ENCODE measurements at places on chromosomes 7 and 10.

DNA sequence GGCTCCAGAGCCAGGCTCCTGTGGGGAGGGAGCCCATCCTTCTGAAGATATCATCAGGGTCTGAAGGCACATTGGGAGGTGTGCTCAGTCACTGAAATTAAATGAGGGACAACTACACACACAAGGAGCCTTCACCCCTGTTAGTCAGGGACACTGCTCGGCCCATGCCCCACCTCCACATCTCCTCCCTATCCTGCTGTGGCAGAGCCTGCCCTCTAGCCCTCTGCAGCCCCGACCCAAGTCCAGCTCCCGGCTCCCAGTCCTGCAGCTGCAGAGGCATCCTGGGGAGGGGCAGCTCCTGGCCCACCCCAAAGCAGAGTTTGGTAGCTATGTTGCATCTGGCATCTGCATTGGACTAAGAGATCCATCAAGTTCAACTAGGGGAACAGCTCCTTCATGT is 136.3 kb downstream of the ZNF248 start:
- DNase-seq: no peak

GRCh38 chr7:122984021-122984420 is 11.5 kb downstream of the TAS2R16 start:
- no peak for DNase-seq

DNA sequence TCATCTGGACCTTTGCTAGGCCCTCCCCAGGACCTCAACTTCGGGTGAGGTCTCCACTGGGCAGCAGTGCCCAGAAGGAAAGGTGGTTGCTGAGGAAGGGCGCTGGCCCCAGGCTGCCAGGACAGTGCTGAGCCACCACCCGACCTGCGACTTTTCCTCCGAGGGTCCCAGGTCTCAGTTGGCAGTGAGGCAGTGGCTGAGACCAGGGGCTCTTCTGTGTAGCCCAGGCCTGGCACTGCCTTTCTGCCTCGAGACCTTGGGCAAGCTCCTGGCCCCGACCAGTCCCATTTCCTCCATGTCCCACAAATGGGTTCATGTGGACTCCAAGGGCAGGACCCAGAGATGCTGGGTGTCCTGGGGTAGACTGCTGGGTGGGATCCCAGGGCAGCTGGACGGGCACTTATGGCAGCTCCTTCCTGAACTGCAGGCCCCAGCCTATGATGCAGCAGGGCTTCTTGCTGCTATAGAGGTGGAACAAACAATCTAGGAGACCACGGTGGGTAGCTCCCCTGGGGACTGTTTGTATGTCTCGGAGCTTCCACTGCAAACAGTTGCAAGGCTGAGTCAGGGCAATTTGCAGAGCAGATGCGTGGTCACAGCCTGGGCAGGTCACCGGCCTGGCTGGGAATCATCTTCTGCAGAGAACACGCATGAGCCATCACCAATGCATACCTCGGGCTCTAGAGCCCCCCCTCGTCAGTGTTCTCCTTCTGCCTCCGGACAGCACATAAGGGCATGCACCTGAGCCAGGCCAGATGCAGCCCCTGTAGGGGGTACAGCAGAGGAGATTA is 17.9 kb upstream of the LRRC18 start:
- DNase-seq: no peak

DNA sequence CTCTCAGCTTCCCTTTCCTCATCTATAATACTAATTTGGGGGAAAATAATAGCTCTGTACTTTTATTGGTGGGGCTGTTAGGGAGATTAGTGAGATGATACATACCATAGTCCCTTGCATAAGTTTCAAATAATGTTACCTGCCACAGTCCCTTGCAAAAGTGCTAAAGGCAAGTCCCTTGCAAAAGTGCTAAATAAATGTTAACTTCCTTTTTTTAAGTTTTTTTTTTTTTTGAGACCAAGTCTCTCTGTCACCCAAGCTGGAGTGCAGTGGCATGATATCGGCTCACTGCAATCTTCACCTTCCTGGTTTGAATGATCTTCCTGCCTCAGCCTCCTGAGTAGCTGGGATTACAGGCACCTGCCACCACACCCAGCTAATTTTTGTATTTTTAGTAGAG is 43.4 kb upstream of the SRGN start:
- DNase-seq: no peak

DNA sequence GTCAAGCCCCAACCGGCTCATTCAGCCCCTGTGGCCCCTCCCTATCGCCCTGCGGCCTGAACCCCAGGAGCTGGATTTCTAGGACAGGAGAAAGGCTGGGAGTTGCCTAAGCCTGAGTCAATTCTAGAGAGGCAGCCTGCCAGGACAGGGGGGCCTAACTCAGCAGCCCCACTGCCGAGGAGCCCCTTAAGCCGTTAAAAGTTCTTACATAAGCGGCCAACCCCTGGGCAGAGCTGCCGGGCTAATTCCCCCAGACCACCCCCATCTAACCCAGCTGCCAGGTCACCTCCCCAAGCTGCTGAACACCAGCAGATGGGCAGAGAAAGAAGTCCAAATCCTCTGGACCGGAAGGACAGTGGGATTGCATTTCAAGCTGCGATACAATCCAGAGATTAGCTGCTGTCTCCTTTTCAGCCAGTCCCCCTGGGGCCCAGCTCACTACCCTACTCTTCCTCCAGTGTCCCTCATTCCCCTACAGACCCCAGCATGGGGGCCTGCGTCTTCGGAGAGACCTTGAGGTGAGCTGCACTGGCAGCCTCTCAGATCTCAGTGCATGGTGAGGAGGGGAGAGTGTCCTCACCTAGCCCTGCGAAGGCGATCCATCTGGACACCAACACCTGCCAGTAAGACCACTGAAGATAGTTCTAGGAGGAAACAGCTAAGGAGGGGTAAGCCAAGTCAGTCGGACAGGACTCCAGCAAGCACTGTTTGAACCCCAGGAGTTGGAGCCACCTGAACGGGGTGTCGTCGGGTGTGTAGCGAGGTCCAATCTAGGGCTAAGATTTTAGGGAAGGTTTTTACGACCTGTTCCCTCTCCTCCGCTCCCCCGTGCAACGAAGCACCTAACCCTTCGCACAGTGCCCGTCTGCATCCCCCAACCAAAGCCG is 830 bp downstream of the IMPDH1 start:
- no peak for DNase-seq

DNA sequence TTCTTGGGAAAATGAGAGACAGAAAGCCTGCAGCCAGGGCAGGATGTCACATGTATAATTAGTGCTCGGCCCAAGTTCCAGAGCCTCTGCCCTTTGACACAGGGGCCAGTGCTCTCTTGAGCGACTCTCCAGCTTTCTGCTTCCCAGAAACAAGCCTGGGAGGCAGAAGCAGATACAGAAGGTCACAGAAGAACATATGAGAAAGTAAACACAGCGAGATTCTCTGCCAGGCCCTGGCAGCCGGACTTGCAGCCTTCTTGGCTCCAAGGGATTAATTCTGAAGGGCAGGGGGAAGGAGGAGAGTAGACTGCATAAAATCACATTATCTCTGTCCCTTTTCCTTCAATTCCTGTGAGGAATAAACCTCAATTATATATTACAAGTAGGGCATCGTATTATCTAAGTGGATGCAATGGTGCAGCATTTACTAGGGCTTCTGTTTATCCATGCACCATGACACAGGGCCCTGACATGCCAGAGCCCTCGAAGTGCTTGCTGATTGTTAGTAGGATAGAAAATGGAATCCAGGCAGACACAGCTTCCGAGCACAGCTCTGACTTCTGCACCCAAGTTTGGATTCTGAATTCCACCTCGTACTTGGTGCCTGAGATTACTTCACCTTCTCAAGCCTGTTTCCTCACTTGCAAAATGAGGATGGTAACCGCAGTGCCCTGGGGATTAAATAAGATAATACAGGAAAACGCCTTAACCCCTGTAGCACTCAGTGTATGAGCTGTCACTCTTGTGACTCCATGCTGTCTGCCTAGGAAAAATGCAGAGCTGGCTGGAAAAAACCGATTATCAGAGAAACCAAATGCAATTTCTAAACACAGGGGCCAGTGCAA is 536.5 kb downstream of the TNS3 start:
- peak; percentile 22 for DNase-seq

DNA sequence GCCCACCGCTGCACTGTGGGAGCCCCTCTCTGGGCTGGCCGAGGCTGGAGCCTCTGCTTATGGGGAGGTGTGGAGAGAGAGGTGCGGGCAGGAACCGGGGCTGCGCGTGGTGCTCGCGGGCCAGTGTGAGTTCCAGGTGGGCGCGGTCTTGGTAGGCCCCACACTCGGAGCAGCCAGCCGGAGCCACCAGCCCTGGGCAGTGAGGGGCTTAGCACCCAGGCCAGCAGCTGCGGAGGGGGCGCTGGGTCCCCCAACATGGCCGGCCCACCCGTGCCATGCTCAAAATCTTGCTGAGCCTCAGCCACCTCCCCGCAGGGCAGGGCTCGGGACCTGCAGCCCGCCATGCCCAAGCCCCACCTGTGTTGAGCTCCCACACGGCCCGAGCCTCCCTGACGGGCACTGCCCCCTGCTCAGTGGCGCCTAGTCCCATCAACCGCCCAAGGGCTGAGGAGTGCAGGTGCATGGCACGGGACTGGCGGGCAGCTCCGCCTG is 856.8 kb upstream of the CELF2 start:
- DNase-seq: no peak

DNA sequence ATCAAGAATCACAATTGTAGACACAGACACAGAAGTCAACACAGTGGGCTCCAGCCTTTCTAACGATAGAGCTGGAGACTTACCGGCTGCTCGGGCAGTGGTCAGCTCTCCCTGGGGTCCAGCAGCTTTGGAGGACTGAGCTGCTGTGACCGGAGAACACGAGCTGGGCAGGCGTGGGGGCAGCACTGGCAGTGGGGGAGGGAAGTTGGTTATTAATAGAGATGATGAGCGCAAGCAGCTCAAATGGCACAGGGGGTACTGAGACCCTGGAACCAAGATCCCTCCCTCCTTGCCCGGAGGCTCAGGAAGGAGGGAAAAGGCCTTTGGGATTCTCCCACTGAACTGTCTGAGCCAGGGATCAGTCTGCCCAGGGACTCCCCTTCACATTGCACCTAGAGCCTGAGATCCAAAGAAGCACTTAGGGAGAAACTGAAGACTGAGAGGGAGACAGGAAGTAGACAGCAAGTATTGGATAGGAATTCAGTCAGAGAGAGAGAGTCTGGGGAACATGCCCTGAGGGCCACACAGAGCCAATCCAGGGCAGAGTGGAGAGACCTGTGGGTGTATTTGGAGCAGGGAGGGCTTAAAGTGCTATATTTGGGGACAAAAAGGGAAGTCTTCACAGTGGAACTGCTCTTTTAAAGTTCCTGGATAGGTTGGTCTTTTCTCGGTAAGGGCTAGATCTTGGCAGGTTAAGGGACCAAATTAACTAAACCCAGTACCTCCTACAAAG is at the start of gene MYOZ1:
TSS of gene MYOZ1 (minus strand) at position 147 of the 733 bp plus-strand sequence. CDS start 1,457 bp downstream, outside the sequence.
- no peak for DNase-seq

GRCh38 chr7:99562832-99563231 is 4.4 kb downstream of the ZNF655 start:
- DNase-seq: peak; percentile 95

Data from fibroblast of skin of left biceps (primary cell).